ENCODE measurements at places on chromosomes 16 and 17. TPM values are rescaled to one million over a fixed set of nuclear protein-coding genes. Genes with fewer than 3 reads are reported as not detected.

Gene ODAD4
- 0.85 TPM for total RNA-seq

- H3K27me3 ChIP-seq, result no peaks in the 10 kb centered on the region
- H3K4me1 ChIP-seq, result peaks cover 17% of the 10 kb centered on the region
- H3K27ac ChIP-seq, result no peak overlapping the region
- no peak for DNase-seq
- H3K36me3 ChIP-seq, result no peaks in the 10 kb centered on the region
Observed at GRCh38 chr17:59435238-59435637, 103.8 kb downstream of the YPEL2 start.

DNA sequence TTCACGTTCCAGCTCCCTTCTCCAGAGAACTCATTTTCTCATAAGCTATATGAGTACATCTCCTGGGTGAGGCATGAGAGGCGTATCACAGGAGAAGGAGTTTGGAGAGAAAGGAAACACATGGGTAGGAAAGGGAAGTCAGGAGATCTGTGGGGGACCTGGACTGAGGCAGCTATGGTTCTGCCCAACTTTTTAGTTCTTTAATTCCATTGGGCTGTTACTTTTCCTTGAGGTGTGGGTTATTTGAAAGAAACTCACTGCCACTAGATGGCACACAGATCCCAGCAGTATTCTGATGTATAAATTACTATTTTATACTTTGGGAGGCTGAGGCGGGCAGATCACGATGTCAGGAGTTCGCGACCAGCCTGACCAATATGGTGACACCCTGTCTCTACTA lies 63.6 kb downstream of the NUP93 start:
- H3K4me1 ChIP-seq, result no peaks in the 10 kb centered on the region
- no peak overlapping the region for H3K27ac ChIP-seq
- H3K36me3 ChIP-seq, result no peaks in the 10 kb centered on the region

Gene RARA
- 41.4 TPM for total RNA-seq

Gene CD7
- 0.42 TPM for total RNA-seq

DNA sequence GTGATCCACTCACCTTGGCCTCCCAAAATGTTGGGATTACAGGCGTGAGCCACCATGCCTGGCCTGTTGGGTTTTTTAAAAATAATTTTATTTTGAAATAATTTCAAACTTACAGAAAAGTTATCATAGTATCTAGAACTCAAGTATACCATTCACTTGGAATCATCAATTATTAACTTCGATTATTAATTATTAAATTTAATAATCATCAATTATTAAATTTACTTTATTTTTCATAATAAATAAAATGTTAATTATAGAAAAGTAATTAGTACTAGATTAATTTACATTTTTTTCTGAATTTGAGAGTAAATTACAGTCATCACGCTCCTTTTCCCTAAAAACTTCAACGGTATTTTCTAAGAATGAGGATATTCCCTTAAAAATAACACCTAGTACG lies 13.7 kb upstream of the SKAP1 start:
- no peak overlapping the region for H3K4me3 ChIP-seq
- H3K36me3 ChIP-seq, result no peaks in the 10 kb centered on the region
- no peaks in the 10 kb centered on the region for H3K27me3 ChIP-seq
- DNase-seq, result no peak
- H3K27ac ChIP-seq, result no peak overlapping the region
- H3K4me1 ChIP-seq, result no peaks in the 10 kb centered on the region

DNA sequence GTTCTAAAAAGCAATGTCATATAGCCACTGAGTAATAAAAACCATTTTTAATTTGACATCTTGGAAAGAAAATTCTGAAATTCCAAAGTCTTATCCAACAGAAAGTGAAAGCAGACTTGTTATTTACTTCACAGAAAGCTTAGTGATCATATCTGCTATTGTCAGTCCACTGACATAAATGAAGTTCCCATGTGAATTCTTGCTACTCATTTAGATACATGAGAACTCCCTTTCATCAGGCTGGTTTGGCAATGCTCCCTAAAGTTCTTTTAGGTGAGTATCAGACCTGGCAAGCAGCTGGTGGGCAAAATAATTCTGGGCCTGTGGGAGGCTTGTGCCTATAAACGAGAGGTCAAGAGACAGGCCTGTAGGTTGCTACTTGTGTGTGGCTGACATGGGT lies 23.4 kb downstream of the NME2 start:
- H3K27me3 ChIP-seq, result no peaks in the 10 kb centered on the region
- no peak for DNase-seq
- H3K27ac ChIP-seq, result no peak overlapping the region
- H3K4me3 ChIP-seq, result no peak overlapping the region

Gene PPP4C
- 34.9 TPM for total RNA-seq

Gene NEUROD2
- total RNA-seq, result not detected

GRCh38 chr17:43616852-43617251 lies 44.9 kb downstream of the MEOX1 start:
- H3K36me3 ChIP-seq, result no peaks in the 10 kb centered on the region
- H3K27me3 ChIP-seq, result no peaks in the 10 kb centered on the region
- DNase-seq, result no peak

DNA sequence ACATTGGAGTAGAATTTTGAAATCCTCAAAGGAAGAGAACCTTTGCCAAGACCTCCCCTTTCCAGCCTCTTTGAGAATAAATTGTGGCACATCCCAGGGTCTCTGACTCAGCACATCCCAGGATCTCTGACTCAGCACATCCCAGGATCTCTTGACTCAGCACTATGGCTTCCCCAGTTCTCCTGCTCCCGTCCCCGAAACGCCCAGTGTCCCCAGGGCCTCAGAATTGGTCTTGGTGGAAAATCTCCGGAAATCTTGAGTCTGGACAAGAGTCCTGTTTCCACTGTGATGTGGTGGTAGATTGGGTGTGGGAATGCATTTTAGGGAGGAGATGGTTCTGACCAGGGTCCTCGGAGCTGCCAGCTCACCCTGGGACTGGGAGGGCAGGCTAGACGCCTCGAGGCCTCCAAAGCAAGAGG lies 19.2 kb downstream of the PLXDC1 start:
- H3K4me1 ChIP-seq, result no peaks in the 10 kb centered on the region
- no peaks in the 10 kb centered on the region for H3K27me3 ChIP-seq

DNA sequence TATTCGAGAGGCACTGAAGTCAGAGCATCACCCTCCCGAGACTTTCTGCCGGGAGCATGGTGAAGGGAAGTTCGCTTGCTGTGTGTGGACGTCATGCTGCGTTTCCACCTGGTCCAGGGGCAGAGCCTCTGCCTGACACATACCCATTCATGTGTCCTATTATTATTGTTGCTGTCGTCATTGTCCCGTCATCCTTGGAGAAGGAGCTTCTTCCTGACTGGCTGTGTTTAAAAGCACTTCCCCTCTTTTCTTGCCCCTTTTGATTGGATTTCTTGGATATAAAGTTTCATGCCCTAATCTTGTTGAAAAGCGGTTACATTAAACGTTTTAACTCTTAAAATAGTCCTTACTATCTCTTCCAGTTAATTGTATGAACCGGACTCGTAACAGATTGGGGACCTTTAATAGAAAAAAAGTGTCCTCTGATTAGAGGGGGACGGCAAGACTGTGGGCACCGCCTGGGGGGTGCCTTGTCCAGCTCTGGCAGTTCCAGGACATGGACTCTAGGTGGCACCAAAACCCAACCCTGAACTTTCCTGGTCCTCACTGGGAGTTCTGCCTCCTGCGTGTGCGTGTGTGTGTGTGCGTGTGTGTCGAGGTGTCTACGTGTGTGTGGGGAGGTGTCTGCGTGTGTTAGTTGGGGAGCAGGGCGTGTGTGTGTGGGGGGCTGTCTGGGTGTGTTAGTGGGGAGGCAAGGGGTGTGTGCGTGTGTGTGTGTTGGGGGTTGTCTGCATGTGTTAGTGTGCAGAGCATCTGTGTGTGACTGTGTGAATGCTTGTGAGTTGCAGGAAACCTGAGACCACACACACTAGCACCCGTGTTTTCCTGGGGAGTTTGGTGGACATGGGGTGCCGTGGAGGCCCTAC lies 133.3 kb upstream of the CIBAR2 start:
- no peaks in the 10 kb centered on the region for H3K36me3 ChIP-seq
- no peak overlapping the region for H3K27ac ChIP-seq
- peak; percentile 74 for DNase-seq
- no peak overlapping the region for H3K4me3 ChIP-seq

- H3K27ac ChIP-seq, result no peak overlapping the region
- peaks cover 77% of the 10 kb centered on the region for H3K36me3 ChIP-seq
- H3K27me3 ChIP-seq, result no peaks in the 10 kb centered on the region
- H3K4me3 ChIP-seq, result no peak overlapping the region
- DNase-seq, result no peak
- no peaks in the 10 kb centered on the region for H3K4me1 ChIP-seq
Observed at GRCh38 chr16:56362706-56363105, 62.6 kb downstream of the AMFR start.

DNA sequence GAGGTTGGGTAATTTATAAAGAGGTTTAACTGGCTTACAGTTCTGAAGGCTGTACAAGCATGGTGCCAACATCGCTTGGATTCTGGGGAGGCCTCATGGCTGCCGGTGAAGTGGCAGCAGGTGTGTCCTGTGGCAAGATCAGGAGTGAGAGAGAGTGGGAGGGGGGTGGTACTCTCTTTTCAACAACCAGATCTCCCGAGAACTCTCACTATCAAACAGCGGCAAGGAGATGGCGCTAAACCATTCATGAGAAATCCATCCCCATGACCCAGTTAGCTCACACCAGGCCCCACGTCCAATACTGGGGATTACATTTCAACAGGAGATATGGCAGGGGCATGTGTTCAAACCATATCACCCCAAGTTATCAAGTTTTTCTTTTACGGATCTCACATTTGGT lies 44.0 kb upstream of the CBX4 start:
- no peak for DNase-seq
- no peaks in the 10 kb centered on the region for H3K36me3 ChIP-seq
- peaks cover 7% of the 10 kb centered on the region for H3K27me3 ChIP-seq
- H3K4me3 ChIP-seq, result no peak overlapping the region

Gene CACNG3
- not detected for total RNA-seq

- no peaks in the 10 kb centered on the region for H3K36me3 ChIP-seq
- no peak for DNase-seq
- no peak overlapping the region for H3K27ac ChIP-seq
- H3K27me3 ChIP-seq, result no peaks in the 10 kb centered on the region
Observed at GRCh38 chr16:11067697-11068141, 123.4 kb downstream of the CLEC16A start.

GRCh38 chr17:45284176-45285140 lies 22.6 kb upstream of the SPATA32 start:
- H3K27me3 ChIP-seq, result no peaks in the 10 kb centered on the region
- H3K36me3 ChIP-seq, result peaks cover 74% of the 10 kb centered on the region
- no peak overlapping the region for H3K4me3 ChIP-seq
- H3K4me1 ChIP-seq, result peaks cover 48% of the 10 kb centered on the region

DNA sequence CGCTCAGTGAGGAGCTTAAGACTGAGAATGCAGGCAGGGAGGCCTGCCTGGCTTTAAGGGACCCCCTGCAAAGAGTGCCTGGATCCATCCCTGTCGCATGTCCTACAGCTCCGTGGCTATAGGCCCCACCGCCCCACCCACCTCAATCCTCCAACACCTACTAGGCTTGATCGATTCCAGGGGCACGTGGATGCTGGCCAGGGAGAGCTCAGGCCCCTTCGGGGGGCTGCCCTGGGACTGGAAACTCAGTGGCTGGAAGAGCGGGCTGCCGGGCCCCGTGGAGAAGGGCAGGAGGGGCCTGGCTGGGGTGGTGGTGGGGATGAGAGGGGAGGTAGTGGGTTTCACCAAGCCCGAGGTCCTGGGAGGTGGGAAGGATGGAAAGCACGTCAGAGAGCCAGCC lies 22.2 kb downstream of the GGA3 start:
- no peak for DNase-seq
- H3K27me3 ChIP-seq, result no peaks in the 10 kb centered on the region
- peaks cover 100% of the 10 kb centered on the region for H3K36me3 ChIP-seq
- H3K4me3 ChIP-seq, result no peak overlapping the region
- H3K27ac ChIP-seq, result peak overlapping the region; percentile 11
- peaks cover 43% of the 10 kb centered on the region for H3K4me1 ChIP-seq

All from heart left ventricle (tissue), 16 donors.